ENCODE measurements at places on chromosomes 5 and 9.

DNA sequence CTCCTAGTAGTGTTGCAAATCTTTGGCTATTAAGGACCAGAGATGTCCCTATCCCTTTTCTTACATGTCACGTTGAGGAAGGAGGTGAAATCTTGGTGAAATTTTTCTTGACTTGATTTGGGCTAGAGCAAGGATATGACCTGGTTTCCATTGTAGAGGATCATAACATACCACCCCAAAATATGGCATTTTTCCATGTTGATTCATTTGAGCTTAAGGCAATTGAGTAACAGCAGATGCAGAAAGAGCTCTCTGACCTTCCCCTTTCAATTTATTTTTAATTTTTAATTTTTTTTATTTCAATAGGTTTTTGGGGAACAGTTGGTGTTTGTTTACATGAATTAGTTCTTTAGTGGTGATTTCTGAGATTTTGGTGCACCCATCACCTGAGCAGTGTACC lies 61.2 kb upstream of the MAP1B start:
- H3K4me3 ChIP-seq: no peak overlapping the region
- DNase-seq: no peak
- no peak overlapping the region for H3K27ac ChIP-seq
- no peaks in the 10 kb centered on the region for H3K4me1 ChIP-seq
- no peaks in the 10 kb centered on the region for H3K36me3 ChIP-seq

DNA sequence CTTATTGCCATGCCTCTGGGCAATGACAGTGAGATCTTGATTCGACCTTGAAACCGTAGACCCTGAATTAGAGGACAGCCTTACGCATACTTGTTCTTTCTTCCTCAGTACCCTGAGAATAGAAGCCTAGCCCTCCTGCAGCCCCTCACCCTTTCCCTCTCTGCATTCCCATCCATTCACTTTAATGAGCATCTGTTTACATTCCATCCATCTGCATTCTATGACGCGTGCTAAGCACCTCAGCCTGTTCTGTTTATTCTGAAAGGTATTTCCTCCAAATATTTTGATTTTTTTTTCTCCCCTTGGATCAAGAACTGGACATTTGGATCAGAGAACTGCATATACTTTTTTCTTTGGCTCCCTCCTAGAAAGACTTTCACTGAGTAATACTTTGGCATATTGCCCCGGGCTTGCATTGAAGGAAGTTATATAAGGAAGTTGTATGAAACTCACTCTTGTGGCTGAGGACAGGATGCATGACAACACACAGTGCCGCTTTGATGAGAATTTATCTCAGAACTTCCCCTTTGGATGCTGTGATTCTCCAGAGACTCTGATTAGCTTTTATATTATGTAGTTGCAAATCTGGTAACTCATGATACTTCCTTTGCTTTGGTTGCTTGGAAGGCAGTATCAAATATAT lies 15.7 kb downstream of the TMEM8B start:
- no peak for DNase-seq
- H3K27ac ChIP-seq: no peak overlapping the region
- H3K4me3 ChIP-seq: no peak overlapping the region

- DNase-seq: no peak
- H3K4me1 ChIP-seq: peaks cover 9% of the 10 kb centered on the region
- H3K4me3 ChIP-seq: no peak overlapping the region
- H3K27me3 ChIP-seq: peaks cover 14% of the 10 kb centered on the region
- no peak overlapping the region for H3K27ac ChIP-seq
- H3K36me3 ChIP-seq: no peaks in the 10 kb centered on the region
Observed at GRCh38 chr5:170638051-170638450, 134.2 kb downstream of the KCNIP1 start.

- DNase-seq: no peak
- peak within 1 kb of the TSS; percentile 98 for H3K4me3 ChIP-seq
- H3K36me3 ChIP-seq: peaks cover 5% of the 10 kb centered on the region
- H3K27me3 ChIP-seq: peaks cover 21% of the 10 kb centered on the region
Observed at GRCh38 chr9:106862821-106863720, at the start of gene ZNF462. TSS of gene ZNF462 (plus strand) at chr9:106863166. CDS start at chr9:106923384, 60,218 bp downstream.

GRCh38 chr5:21654-22233 lies 70.2 kb upstream of the PLEKHG4B start:
- H3K27ac ChIP-seq: no peak overlapping the region
- no peaks in the 10 kb centered on the region for H3K4me1 ChIP-seq
- no peak overlapping the region for H3K4me3 ChIP-seq
- no peak for DNase-seq
- H3K36me3 ChIP-seq: no peaks in the 10 kb centered on the region
- peaks cover 37% of the 10 kb centered on the region for H3K27me3 ChIP-seq

All from progenitor cell of endocrine pancreas (in vitro differentiated cells).